ENCODE measurements at places on chromosomes 6 and 20.

- DNase-seq: no peak
Observed at GRCh38 chr6:94217836-94218235, 798.5 kb upstream of the EPHA7 start.

DNA sequence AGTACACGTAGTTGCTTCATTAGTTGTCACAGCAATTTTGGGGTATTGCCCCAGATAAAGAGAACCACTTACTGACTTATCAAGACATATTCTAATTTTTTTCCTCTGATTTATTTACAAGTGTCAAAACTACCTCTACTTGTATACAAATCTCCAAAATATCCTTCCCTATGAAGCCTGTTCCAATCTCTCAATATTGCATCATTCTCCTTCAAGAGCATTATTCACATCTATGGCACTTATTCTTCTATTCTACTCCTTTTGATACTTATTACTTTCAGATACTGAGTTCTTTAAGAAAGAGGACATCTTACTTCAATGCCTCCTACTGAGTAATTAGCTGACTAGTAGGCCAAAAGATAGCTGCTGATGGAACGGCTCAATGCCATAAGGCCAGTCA, 105.2 kb downstream of the SMLR1 start:
- no peak for DNase-seq

DNA sequence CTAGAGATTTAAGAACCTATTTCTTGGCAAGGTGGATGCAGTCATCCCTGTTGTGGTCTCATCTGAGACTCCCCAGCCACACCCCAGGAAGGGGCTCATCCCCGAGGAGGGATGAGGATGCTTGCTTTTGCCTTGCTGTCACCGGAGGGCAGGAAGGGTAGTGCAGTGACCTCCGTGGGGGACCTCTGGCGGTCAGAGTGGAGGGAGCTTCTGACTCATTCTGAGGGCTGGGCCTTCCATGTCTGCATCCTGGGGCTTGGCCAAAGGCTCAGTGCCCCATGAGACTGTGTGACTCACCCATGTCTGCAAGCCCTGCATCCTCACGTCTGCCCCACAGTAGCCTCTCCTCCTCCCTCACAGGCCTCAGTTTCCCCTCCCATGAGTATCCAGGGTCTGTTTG, 38.7 kb downstream of the UQCC2 start:
- no peak for DNase-seq

- no peak for DNase-seq
Observed at GRCh38 chr6:5102267-5102970, 17.3 kb downstream of the PPP1R3G start.

DNA sequence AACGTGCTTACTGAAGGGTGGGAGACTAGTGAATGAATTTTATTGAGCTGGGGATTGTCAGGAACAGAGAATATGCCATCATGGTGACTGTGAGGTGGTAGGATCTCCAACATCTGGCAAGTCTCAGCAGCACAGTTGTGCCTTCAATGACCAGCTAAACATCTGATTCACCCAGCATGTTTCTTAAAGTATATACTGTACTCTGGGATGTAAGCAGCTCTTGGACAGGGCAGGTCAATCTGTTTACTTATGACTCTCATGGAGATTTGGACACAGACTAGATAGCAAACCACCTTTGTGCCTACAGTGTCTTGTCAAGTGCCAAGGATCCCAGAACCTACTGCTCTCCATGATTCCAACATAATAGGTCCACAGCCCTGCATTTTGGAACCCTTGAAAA, 801.0 kb upstream of the CITED2 start:
- no peak for DNase-seq

- DNase-seq: no peak
Observed at GRCh38 chr6:44063561-44064059, 63.6 kb downstream of the MRPL14 start.

DNA sequence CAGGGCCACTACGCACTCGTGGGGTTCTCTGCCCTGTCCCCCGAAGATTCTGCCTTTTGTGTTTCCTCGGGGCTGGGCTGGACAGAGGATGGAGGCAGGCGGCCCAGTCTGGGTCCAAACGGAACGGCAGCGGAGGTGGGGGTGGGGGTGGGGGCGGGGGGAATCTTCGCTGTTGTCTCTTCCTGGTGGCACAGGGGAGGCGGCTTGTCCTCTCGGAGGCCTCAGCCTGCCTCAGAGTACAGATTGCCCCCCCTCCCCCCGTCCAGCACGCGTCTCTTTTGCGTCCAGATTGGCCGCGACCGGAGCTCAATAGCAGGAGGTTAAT, 1.4 kb upstream of the INSM1 start:
- DNase-seq: no peak

DNA sequence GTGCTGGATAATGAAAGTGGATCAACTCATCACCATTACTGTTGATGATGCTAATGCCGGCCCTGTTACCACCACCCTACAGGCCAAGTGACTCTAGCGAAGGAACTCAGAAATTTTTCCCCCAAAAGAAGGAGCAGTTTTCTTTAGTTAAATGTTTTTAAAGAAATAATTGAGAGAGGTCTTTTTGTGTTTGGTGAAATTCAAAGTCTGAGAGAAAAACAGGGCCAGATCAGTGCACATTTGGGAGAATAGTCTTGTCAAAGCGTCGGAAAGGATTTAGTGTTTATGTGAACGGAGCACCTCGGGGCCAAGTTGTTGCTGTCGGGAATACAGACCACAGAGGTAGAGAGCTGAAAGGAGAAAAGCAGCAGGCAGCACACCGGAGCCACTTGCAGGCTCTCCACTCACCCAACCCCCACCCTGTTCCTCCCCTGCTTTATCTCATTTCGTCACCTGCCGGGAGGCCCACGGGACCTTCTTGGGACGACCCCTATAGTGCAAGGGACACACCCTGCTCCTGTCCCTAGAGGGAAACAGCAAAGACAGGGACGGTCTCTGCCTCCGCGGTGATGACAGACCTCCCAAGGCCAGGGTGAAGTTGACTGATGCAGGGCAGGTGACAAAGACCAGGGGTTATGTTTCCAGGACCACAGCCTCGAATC, 6.8 kb downstream of the TFAP2B start:
- no peak for DNase-seq

- no peak for DNase-seq
Observed at GRCh38 chr6:30824698-30825097, 59.6 kb upstream of the DDR1 start.

- DNase-seq: no peak
Observed at GRCh38 chr6:100806296-100806695, 74.8 kb downstream of the ASCC3 start.

DNA sequence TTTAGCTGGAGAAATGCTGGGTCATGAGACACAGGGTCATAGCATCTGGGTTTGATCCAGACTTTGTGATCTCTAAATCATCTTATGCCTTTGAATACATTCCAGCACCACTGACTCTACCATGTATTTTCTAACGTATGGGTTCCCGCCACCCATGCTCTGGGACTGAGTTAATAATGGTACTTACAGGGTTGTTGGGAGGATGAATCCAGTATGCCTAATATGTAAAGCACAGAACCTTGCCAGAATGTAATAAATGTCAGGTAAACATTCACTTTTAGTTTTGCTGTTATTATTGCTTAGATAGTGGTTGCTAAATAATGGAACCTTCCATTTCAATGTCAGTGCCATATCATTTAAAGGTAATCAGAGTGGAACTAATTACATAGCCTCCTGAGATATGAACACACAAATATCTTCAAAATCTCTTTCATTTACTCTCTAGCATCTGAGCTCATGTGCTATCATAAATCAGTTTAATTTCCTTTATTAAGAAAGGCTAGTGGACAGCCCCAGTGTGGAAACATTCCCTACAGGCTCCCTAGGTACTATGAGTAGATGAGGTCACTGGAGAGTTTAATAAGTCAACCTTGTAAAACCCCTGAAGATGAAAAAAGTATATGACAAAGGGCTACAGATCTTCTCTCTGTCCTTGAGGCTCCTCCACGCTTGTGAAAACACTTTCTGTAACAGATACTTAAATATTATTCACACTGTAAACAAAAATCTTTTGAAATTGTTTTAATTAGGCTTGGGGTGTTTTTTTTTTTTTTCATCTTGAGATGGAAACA, 226.6 kb downstream of the ALDH8A1 start:
- DNase-seq: no peak

GRCh38 chr6:130158056-130158455, 64.7 kb downstream of the SAMD3 start:
- no peak for DNase-seq

GRCh38 chr6:149032599-149033405, 284.7 kb upstream of the TAB2 start:
- peak; percentile 34 for DNase-seq

DNA sequence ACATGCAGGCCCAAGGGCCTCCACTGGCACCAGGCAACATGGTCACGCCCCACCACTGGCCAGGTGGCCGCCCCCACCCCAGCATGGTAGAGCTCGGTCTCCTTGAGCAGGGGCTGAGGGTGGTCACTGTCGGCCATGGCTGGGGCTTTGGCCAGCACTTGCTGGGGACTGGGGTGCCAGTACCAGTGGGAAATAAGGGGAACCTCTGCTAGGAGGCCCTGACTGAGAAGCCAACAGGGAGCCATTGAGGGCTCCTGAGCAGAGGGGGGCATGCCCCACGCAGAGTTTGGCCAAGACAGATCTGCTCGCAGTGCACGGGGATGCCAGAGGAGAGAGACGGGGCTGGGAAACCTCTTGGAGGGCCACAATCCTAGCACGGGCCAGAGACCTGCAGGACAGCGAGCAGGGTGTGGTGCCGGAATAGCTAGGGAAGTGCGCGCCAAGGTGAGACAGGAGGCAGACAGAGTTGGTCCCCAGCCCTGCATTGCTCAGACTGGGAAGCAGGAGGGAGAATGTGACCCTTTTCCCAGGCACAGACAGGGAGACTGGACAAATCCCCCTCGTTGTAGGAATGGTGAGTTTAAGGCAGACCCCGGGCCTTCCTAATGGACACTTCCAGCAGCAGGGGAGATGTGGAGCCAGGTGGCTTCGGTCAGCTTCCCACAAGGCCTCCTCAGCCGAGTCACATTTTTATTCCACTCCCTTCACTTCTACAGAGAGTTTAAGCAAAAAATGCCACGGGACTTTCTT, 179.0 kb upstream of the CST7 start:
- no peak for DNase-seq

DNA sequence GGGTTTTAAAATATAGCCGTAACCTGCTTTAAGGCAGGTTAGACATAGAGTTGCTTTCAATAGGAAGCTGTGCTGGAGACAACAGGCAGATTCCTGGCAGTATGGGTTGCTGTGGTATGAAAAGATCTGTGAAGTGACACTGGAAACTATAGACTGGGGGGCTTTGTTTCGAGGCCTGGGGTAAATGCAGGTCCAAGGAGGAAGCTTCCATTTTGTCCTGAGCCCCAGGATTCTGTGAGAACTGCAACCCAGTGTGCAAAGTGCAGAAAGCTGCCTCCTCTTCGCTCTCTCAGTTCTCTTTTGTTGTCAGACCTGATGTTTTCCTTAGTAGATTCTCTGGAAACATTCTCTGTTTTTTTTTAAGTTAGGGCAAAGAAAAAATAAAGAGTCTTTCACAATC, 86.9 kb downstream of the LYRM4 start:
- no peak for DNase-seq

DNA sequence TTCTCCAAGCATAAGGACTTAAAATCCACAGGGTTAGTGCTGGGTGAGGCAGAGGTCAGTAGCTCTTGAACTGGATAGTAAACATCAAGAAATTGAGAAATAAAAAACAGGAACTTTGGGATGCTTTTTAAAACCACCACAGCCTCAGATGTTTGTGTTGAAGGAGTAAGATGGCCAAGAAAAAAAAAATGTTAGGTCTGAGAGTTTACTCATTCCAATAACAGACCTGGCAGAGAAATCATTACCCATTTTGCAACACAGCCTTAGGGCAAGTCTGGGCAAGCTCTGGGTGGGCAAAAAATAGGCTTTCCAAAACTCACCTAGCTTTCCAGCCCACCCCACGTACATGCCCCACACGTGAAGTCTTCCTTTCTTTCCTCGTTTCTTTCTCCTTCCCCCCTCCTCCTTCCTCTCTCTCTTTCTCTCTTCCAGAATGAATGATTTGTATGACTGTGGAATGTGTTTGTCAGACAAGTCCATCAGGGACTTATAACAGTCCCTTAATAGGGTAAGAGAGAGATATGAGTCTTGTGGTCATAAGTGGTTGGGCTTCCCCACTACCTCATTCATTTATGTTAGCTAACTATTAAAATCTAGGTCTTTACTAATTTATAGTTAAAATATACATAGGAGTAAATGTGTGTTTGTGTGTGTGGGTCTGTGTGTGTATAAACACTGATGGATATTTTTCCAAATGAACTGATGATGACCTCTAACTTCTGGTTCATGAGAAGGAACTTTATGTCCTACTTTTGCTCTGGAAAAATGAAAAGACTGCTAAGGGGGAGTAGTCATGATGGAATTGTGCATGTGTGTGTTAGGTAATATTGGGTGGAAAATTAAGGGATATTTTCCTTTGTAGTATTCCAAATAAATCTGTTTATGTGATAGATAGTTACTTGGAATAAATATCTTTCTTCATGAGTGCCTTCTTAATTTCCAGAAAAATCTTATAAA, 18.0 kb upstream of the DSE start:
- DNase-seq: no peak

DNA sequence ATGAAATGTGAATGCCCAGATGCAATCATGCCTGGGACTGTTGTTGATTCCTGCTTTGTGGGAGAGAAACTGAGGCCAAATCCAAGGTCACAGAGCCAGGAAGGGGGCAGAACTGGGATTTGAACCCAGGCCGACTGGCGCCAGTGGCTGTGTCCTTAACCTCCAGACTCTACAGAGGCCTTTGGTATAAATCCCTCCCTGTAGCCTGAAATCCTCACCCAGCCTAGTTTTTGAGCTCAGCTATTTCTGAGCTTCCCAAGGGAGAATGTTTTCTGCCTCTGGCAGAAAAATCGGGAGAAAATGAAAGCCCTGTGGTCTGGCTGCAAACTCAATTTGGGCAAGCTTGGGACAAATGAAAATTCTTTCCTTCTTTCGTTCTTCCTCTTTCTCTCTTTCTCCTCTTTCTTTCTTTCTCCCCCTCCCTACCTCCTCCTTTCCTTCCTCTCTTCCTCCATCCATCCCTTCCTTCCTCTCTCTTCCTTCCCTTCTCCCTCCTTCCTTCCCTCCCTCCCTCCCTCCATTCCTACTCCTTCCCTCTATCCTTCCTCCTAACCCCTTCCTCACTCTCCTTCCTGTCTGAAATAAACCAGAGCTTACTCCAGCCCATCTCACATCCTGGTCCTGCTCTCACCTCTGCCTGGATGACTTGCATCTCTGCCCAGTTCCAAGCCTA, 34.9 kb downstream of the SNAI1 start:
- DNase-seq: no peak

DNA sequence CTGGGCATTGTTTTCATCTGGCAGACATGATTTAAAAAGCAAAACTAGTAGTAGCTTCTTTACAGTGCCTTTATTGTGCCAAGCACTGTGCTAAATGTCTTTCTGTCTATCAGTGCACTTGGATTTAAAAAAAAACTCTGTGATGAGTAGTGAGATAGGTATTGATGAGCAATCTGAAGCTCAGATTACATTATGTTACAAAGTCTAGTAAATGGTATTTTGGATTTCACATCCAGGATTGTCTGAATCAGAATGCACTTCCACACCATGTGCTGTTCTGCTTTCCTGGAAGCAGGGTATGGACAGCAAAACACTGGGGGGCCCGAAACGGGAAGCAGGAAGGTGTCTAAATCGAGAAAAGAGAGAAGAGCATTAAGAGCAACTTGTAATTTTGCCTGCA, 103.4 kb upstream of the CCN2 start:
- DNase-seq: no peak
